ENCODE measurements at places on chromosomes 1 and 21.
A peak's percentile ranks its signal among the peaks of the same experiment; 100 is the strongest.

GRCh38 chr1:180528868-180529470, 26.6 kb upstream of the ACBD6 start:
- DNase-seq = no peak

GRCh38 chr1:90716552-90717355, at the start of gene BARHL2:
Gene BARHL2, minus strand, starts transcription at chr1:90717302. Its CDS starts 107 bp downstream, at chr1:90717195.
- no peak for DNase-seq

- DNase-seq = no peak
Observed at GRCh38 chr1:121546830-121547591, 362.2 kb downstream of the SRGAP2C start.

GRCh38 chr1:104671684-104672353, 922.1 kb downstream of the AMY1C start:
- no peak for DNase-seq

- DNase-seq = peak; percentile 52
Observed at GRCh38 chr1:55257958-55258357, 42.8 kb upstream of the USP24 start.

DNA sequence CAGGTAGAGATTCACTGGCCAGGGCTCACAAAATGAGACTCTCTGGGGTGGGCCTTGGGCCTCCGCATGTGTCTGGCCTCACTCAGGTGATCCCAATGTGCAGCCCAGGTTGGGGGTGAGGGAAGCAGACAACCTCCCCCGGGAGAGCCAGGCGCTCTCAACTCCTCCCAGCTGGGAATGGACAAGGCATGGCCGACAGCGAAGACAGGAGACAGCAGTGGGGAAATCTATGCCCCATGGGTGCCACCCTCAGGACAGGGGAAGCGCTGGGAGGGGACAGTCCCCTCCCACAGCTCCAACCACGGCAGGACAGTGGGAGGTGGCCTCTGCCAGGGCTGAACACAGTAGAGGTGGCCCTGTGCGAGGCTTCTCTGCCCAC, 47.7 kb downstream of the PRDM15 start:
- DNase-seq = no peak

- no peak for DNase-seq
Observed at GRCh38 chr1:248800459-248800858, 25.3 kb downstream of the SH3BP5L start.

GRCh38 chr1:58988752-58989151, 204.9 kb upstream of the JUN start:
- no peak for DNase-seq

DNA sequence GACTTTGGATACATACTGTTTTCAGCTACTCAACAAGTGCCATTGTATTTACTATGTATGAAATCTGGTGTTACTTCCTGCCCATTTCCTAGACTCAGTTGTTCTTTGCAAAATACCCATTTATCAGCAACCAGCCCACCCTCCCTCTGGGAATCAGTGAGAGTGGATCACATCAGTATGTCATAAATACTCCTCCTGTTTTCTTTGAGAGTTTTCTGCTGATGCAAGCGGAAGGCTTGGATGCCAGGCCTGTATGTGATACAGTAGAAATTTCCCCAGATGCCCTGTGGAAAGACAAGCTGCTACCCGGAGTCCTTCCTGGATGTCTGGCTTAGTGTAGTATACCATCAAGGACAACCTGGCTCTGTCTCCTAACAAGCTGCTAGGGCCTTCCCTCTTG, 2.4 kb upstream of the PTPRC start:
- no peak for DNase-seq

GRCh38 chr21:33261635-33262034, 4.5 kb upstream of the IL10RB start:
- no peak for DNase-seq

- no peak for DNase-seq
Observed at GRCh38 chr1:215888159-215888558, 321.1 kb downstream of the KCTD3 start.

DNA sequence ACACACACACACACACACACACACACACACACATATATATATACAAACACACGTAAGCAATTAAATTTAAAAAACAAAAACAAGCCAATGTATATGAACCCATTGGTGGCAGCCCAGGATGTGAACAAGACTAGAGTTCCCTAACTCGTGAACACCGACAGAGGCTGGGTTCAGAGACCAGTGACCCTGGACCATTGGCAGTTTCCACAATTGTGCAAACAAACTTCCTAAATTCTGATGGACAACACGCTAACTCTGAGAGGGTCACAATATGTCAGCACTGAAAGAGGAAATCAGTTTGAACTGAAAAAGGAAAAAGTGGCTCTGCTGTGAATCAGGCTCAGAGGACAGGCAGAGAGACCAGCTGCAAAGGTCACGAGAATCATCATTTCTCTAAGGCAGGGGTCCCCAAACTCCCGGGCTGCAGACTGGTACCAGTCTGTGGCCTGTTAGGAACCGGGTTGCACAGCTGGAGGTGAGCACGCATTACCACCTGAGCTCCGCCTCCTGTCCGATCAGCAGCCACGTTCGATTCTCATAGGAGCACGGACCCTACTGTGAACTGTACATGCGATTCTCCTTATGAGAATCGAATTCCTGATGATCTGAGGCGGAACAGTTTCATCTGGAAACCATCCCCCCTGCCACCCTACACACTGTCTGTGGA, 50.5 kb upstream of the ERO1B start:
- no peak for DNase-seq

DNA sequence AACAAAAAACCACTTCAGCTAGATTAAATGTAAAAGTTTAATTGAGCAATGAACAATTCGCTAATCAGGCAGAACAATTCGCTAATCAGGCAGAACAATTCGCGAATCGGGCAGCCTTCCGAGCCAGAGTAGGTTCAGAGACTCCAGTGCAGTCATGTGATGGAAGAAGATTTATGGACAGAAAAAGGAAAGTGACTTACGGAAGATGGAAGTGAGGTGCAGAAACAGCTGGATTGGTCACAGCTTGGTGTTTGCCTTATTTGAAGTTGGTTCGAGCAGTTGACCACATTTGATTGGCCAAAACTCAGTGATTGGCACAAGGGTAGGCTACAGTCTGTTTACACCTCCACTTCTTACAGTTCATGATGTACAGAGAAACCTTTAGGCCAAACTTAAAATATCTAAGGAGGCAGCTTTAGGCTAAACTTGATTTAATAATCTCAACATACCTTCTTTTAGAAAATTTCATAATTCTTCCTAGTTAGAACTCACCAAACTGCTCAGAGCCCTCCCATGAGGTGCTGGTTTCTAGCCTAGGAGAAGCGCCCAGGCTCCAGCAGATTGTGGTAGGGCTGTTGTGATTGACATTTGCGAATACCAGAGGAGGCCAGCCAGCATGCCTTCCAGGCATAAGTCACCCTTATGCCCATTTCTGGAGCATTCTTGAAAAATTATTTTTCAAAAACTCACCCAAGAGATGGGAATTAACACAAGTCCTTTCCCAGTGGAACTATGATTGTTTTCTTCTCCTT, 22.8 kb upstream of the KCNC4 start:
- DNase-seq = no peak

Measured in activated CD4-positive, alpha-beta T cell treated with anti-CD3 and anti-CD28 coated beads, Interleukin-2, amount 50 U/mL, for 16 hours (primary cell).